ENCODE measurements at places on chromosomes 3 and 15. TPM values are rescaled to one million over a fixed set of nuclear protein-coding genes. Genes with fewer than 3 reads are reported as not detected.

BNC1 gene
- total RNA-seq, result 0.19 TPM

DNA sequence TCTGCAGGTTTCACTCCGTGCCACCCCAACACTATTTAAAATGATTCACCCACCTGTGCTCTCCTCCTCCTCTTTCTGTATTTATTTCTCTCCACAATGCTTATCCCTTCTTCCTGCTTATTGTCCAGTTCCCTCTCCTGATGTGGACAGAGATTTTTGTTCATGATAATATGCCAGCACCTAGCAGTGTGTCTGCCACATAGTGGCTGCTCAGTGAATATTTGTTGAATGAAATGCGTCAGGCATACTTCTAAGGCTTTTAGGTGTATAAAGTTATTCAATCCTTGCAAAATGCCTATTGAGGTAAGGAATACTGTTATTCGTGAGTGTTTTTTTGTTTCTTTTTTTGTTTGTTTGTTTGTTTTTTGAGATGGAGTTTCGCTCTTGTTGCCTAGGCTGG, 67.5 kb upstream of the MME start:
- DNase-seq, result no peak

ARHGAP11A gene
- 1.7 TPM for total RNA-seq

RBP2 gene
- not detected for total RNA-seq
